ENCODE measurements at places on chromosomes 5 and 9.

- DNase-seq, result peak; percentile 55
Measured at GRCh38 chr9:81685763-81686613, 3.4 kb downstream of the TLE1 start.

DNA sequence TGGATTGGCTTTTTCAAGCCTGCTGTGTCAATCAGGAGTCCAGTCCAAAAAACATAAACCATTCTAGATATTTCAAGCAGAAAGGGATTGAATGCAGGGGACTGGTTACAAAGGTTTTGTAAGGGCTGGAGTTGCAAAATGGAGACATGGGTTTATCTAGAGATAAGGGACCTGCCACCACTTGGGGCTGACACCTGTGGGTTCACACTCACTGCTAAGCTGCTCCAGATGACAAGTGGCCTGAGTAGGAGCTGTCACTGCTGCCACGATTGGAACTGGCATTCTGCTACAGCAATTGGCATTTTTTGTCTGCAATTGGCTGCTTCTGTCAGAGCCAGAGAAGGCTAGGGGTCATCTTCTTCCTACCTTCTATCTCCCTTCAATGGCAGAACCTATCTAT, 66.3 kb upstream of the ZFR start:
- DNase-seq, result no peak

GRCh38 chr9:27352457-27353165, 55.7 kb upstream of the EQTN start:
- no peak for DNase-seq

DNA sequence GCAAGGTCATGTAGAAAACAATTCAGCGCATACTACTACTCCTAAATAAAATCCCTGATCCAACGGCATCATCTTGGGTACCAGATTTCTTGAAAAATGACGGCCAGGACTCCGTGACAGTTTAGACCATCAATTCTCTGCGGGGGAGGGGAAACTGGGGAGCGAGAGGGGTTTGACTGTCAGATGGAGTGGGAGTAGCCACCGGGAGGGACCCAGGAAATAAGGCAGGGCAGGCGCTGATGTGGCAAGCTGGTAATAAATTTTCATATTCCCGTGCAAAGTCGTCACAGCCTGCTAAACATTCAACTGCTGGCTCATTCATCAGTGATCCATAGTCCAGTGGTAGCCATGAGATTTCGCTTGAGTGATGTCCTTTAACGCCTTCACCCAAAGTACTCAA, 457 bp upstream of the CDH18 start:
- DNase-seq, result no peak

- DNase-seq, result peak; percentile 64
Measured at GRCh38 chr9:32431940-32432555, 47.6 kb downstream of the ACO1 start.

GRCh38 chr9:115972362-115972761, 181.2 kb upstream of the PAPPA start:
- DNase-seq, result peak; percentile 55

DNA sequence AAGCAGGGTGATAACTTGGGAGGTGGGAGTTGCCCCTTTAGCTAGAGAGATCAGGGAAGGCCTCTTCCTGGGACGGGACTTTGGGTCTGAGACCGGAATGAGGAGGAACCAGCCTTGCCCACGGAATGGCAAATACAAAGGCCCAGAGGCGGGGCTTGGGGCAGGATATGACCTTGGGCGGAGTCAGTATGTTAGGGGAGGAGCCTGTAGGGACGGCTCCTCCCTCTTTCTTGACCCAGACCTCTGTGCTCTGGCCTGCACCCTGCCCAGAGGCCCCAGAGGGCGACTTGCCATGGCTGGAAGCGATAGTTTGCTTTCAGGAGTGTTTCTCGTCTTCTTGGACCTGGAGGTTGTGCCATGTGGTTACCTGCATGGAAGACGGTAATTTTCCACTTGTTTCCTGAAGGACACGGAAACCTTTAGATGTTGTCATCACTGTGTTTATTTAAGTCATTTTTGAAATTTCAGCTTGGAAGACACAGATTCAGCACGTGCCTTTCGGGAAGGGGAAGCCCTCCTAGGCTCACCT, 85.6 kb downstream of the DAB2IP start:
- no peak for DNase-seq

DNA sequence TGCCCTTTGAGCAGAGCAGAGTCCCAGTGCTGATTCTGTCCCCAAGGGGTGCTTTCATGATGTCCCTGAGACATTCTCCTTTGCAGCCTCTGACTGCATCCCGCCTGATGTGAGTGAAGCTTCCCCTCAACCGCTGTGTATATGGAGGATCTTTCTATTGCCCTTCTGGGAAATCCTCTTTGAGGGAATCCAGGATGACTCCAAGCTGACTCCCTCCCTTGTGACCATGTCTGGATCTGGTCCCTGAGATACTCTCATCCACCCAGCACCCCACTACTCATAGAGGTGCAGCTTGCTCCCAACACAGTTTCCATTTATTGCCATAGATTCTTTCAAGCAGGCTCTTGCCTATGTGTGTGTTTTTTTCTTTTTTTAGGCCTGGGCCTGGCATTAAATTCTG, 216.5 kb downstream of the SEC61B start:
- no peak for DNase-seq

- no peak for DNase-seq
Measured at GRCh38 chr9:131719262-131719908, 20.5 kb downstream of the RAPGEF1 start.

GRCh38 chr5:79581535-79581934, 30.7 kb upstream of the TENT2 start:
- no peak for DNase-seq

GRCh38 chr5:127192836-127193338, 97.7 kb upstream of the MEGF10 start:
- no peak for DNase-seq

Data from IMR-90 (cell line).